ENCODE measurements at places on chromosomes 16 and 17. TPM values are rescaled to one million over a fixed set of nuclear protein-coding genes. Genes with fewer than 3 reads are reported as not detected.

RAC3 gene
- total RNA-seq = 45.8 TPM

NHLRC4 gene
- total RNA-seq = 0.56 TPM

SPEM3 gene
- total RNA-seq = not detected

KCNAB3 gene
- 0.37 TPM for total RNA-seq

KRT40 gene
- total RNA-seq = not detected

DCAKD gene
- total RNA-seq = 41.4 TPM

CEP295NL gene
- total RNA-seq = 0.80 TPM

TBC1D3B gene
- total RNA-seq = 0.74 TPM

DLX3 gene
- total RNA-seq = not detected

PLK1 gene
- 14.3 TPM for total RNA-seq

TEX14 gene
- 0.55 TPM for total RNA-seq

KCNH6 gene
- not detected for total RNA-seq

RUSF1 gene
- total RNA-seq = 83.6 TPM

MRPL12 gene
- 29.5 TPM for total RNA-seq

RILP gene
- total RNA-seq = 10.4 TPM

COG1 gene
- 45.1 TPM for total RNA-seq

HAP1 gene
- 0.53 TPM for total RNA-seq

AOC3 gene
- total RNA-seq = not detected

IL32 gene
- total RNA-seq = not detected

TVP23A gene
- 1.4 TPM for total RNA-seq

GSDMA gene
- not detected for total RNA-seq

DPEP3 gene
- total RNA-seq = not detected

OR3A2 gene
- not detected for total RNA-seq

C1QTNF8 gene
- not detected for total RNA-seq

RAB37 gene
- 0.66 TPM for total RNA-seq

HID1 gene
- total RNA-seq = not detected

P2RX1 gene
- total RNA-seq = not detected

KPNA2 gene
- total RNA-seq = 374 TPM

KRT25 gene
- 0.05 TPM for total RNA-seq

TLCD1 gene
- total RNA-seq = 17.3 TPM

All from SK-MEL-5 (cell line).